ENCODE measurements at places on chromosomes 1 and 21.

DNA sequence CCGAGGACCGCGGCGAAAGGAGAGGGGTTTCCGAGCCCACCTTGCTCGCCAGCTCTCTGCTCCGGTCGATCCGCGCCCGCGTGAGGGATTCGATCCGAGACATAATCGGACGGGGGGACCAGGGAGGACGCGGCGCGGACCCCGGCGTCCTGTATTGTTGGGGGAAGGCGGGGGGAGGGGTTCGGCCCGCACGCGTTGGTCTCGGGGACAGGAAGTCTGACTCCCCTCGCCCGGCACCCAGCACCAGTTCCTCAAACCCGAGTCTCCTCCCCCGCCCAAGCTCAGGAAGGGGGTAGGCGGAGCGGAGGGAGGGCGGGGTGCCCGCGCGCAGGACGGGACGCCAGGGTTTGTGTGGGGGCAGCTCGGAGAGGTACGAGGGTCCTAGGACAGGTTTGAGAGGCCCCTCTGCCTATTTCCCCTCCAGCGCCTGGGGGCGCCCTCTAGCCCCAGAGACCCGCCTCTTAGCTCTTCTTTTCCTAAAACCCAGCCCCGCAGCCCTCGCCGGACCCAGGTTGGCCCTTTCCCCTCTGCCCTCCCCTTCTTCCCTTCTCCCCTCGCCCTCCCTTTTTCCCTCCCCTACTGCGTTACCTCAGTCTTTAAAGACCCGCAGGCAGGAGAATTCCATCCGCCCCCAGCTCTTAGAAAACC lies at the start of gene ARHGEF2:
ARHGEF2 (minus strand) TSS at position 223 of the 648 bp plus-strand sequence; CDS start at position 103, 120 bp downstream.
- DNase-seq, result peak; percentile 83

DNA sequence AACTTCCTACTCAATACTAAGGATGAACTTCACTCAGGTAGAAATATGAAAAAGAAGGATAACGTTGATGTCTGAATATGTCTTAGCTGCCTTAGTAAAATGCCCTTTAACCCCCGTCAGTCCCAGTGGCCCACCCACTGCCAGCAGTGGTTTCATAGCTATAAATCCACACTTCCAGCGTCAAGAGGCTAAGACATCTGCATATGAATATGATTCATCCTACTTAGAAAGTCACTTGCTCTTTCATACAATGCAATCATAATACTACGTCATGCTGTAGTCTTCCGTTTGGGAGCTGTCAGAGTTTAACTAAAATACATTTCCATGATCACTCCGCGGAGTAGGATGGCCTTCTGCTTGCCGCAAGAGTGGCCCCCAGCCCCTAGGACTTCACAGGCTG lies 247.3 kb downstream of the SDCCAG8 start:
- no peak for DNase-seq

- no peak for DNase-seq
Measured at GRCh38 chr1:199357599-199357998, 669.9 kb upstream of the NR5A2 start.

- DNase-seq, result no peak
Measured at GRCh38 chr1:167832693-167833092, 81.2 kb downstream of the ADCY10 start.

GRCh38 chr1:8739377-8739776 lies 78.1 kb downstream of the RERE start:
- DNase-seq, result no peak

- peak; percentile 21 for DNase-seq
Measured at GRCh38 chr1:203954788-203955552, 93.6 kb downstream of the SNRPE start.

- no peak for DNase-seq
Measured at GRCh38 chr1:172404121-172404520, 16.4 kb upstream of the C1orf105 start.

DNA sequence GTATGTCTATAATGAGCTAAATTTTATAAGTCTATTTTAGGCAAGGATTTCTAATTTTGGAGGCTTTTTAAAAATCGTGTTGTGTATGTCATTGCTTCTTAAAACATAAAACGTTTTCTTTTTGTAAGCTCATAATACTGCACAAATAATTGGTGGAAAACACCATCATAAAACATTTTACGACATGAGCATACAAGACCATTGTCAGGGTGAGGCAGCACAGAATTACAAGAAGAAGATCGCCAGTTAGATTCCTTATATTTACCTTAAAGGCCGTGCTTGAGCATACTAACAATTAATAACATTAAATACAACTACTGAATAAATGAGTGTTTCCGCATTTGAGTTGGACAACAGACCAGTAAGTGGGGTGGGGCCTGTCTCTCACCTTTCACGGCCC lies 19.1 kb upstream of the LMX1A start:
- DNase-seq, result no peak

DNA sequence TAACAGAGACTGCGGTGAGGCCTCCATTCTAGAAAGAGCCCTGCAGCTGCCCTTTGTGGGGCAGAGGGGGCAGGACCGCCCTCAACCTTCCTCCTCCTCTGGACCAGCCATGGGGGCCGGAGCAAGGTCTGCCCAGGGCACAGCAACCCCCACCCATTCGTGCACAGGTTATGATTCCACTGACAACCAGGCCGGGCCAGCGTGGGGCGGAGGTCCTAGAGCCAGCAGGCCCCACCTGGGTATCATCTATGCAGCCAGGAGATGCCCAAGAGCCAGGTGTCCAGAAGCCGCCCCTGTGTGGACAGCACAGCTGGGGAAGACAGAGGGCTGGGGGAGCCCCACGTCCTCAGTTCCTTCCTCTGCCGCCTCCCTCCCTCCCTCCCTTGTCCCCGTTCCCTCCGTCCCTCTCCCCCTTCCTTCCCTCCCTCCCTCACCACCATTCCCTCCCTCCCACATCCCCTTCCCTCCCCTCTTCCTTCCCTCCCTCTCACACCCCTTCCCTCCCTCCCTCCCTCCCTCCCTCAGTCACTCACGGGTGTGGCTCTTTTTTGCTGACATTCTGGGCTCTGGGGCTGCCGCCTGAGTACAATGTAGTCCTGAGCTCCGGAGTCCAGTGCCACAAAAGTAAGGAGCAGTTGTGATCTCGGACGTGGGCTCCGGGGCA lies 12.3 kb downstream of the RNF223 start:
- DNase-seq, result no peak

DNA sequence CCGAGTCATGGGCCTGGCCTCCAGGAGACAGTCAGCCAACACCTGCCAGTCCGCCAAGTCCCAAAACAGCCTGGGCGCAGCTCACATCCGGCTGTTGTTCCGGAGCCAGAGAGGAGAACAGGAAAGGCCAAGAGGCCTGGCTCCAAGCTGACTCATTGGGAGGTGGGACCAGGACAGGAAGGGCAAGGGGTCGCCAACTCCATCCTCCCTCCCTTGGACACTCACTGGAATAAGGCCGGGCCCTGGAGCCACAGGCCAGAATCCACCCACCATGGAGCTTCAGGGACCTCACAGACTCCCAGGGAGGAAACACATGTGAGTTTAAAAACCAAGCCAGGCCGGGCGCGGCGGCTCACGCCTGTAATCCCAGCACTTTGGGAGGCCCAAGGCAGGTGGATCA lies 25.1 kb upstream of the CLIC4 start:
- no peak for DNase-seq

- DNase-seq, result no peak
Measured at GRCh38 chr1:191546803-191547202, 611.5 kb upstream of the RGS18 start.

- DNase-seq, result no peak
Measured at GRCh38 chr1:162222014-162222413, 152.5 kb downstream of the NOS1AP start.

DNA sequence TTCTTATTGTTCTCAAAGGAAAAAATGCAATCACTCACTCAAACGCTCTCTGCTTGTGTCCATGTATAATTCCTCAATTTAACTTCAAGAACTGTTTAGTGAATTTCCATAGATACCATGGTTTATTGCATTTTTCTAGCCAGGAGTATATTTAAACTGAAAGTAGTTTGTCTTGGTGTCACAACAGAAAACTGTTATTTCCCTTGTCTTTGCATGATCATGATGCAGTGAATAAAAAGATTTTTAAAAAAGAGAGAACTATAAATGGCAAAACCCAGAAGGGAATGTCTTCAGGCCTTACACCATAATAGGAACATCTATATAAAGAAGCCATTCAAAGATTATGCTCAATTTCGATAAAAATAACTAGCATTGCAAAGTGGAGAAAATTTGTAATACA lies 523.5 kb upstream of the ADGRL4 start:
- no peak for DNase-seq

- DNase-seq, result no peak
Measured at GRCh38 chr1:4053774-4054173, 153.7 kb upstream of the C1orf174 start.

DNA sequence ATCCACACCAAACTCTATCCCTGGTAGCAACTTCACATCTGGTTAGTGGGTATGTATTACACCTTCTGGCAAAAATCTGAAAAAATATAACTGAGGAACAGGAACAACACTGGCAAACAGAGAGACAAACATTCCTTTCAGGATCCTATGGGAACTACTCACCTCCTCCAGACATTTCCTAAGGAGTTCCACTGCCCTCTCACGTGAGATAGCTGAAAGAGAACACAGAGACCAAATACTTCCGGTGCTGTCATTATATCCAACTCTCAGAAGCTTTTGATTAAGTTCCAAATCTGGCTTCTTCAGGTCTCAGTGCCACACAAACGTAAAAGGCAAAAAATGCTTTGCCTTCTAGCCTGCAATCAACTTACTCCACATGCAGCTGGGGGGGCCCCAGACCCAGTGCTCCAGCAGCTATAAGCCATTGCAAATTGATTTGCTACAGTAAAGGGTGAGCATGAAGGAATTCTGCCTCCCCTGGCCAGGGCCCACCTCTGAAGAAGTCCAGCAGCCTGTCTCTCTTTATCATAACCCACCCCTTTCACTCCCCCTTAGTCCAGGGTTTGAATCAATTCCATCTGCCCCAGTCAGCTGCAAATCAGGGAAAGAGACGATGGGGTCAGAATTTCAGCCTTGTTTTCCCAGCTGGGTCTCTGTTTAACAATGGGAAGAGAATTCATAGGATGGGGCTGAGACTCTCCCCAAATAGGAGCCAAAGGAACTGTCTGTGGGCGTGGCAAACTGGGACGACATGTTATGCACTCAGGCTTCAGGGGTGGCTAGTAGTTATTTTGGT lies 32.2 kb downstream of the TFAP2E start:
- no peak for DNase-seq

DNA sequence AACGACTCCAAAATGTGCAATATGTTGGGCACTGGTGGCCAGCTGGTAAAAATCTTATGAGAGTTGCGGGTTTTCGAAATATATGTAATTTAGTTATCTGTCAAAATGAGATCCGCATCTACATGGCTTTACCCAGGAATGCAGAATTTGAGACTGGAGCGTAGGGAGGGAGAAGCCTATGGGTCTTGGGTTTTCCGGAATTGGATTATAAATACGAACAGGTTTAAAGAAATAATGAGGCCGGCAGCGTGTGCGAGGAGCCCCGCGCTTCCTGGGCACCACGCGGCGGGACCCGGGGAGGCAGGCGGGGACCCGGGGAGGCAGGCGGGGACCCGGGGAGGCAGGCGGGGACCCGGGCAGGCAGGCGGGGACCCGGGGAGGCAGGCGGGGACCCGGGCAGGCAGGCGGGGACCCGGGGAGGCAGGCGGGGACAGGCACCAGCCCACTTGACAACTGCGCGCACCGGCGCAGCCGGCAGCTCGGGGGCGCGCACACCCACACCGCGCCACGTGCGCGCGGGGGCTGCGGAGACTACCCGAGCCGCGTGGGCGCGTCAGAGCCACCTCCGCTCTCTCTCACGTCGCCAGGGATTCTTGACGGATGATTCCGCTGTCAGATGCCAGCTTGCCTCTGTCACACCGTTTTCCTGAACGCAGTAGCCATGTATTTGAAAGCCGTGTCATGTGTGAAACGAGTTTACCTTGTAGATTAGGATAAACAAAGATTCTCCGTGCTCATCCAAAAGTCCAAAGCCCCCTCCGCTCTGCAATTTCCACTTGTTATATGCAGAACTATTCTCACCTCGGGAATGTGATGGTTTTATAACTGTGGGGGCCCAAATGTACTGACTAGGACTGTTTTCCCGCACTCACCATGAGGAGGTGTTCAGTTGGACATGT lies 54.3 kb upstream of the HNRNPU start:
- peak; percentile 43 for DNase-seq

DNA sequence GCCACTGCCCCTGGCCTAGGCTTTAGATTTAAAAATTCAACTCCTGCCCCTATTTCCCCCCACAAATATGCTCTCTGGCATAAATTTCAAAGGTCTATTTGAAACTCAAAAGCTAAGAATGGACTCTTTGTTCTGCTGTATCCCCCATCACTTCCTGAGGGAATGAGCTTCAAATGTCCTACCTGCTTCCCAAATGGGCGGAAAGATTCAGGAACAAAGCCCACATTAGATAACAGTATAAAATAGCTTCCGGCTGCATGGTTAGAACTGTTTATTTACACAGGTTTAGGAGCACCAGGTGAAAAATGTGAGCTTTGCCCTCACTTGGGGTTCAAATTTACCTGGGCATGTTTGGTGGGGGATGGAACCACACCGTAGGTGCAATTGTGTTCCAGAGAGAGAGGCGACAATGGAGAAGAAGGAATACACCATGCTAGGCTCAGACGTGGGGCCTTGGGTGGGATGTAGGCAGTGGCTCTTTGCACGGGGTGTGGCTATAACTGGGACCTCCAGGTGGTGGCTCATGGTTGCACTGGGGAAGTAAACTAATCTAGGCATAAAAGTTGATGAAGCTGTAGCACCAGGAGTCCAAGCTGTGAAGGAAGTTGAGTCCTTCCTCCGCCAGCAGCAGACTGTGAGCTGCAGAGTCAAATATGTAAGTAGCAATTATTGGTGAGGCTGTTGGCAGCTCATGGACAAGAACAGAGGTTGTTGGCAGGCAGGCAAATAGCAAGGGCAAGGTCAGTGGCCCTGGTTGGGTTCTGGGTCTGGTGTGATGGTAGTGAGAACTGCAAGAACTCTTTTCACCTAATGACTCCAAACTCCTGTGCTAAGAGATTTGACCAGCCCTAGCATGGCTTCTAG lies 41.5 kb upstream of the SRSF10 start:
- DNase-seq, result no peak

DNA sequence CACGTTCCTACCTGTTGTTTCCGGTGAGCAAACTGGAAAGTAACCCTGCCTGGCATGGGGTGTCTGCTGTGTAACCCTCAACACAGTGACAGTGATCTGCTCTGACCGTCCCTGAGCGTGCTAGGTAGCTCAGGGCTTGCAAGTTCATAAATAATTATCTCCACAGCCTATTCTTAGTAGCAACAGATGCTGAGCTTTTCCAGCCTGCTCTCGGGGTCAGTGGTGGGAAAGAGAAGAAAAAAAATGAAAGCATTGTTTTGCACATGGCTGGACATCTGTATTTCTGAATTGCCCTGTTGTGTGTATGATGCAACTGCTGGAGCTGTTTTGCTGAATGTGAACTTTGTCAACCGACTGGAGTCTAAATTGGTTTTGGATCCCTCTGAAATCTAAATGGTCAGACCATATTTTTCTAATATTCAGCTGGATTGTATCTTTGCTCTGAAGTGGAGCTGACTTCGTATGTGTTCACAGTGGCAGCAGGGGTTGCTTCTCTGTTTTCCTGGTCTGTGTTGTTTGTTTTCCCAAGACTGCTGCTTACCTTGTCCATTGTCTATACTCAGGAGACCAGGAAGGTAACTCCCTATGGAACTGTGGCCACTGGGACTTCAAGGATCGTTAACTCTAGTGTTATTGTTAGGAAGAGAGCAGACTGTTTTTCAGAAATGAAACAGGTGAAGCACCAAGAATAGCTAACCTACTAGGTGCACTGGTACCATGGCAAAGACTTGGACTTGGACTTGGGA lies 27.0 kb downstream of the TGFB2 start:
- no peak for DNase-seq

Data from NCI-H1694 treated with DMSO at 0.1 percent for 48 hours (cell line).